ENCODE measurements at places on chromosomes 13 and 19. TPM values are rescaled to one million over a fixed set of nuclear protein-coding genes. Genes with fewer than 3 reads are reported as not detected.

GRCh38 chr13:66926851-66927524 is 303.1 kb downstream of the PCDH9 start:
- no peak overlapping the region for H3K27ac ChIP-seq
- no peak overlapping the region for H3K4me3 ChIP-seq
- DNase-seq: no peak
- no peaks in the 10 kb centered on the region for H3K36me3 ChIP-seq

DNA sequence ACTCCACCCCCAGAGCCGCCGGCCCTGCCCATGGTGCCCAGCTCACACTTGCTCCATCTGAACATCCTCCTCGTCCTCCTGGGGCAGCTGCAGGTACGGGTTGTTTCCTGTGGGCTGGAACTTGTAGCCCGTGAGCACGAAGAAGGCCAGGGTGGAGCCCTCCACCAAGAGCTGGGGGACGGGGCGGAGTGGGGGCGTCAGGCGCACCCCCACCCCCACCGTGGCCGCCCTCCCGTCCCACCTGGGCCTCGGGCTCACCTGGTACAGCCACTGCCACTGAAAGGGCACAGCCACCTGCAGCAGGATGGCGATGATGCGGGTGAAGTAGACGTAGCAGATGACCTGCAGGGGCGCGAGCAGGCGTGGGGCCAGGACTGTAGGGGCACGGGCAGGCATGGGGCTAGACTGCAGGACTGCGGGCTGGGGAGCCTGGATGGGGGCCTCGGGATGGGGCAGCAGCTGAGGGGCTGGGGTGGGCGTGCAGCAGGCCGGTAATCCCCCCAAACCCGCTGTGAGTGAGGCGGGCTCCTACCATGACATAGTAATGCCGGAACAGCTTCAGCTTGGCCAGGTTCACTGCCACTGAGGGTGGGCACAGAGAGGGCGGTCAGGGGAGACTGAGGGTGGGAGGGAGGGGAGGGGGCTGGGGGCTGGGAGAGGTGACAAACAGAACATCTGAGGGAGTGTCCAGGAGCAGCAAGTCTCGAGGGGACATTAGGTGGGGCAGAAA is 6.3 kb downstream of the GPR108 start:
- peaks cover 53% of the 10 kb centered on the region for H3K4me1 ChIP-seq
- no peaks in the 10 kb centered on the region for H3K27me3 ChIP-seq
- H3K4me3 ChIP-seq: no peak overlapping the region
- H3K27ac ChIP-seq: no peak overlapping the region

DNA sequence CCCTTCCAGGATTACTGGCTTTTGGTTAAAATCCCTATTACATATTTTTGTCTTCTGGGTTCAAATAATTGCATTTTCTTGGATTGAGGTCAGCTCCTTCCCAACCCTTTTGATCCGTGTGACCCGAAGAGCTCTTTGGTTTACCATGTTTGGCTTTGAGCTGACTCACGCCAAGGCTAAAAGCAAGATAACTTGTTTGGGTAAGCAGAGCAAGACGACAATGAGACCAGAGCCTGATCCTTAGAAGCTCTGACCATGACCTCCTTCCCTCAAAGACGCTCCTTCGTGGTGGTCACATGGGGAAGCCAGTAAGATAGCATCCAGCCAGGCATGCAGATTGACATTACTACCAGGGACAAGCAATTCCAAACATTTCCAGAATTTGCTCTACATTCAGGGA is 153.8 kb downstream of the DCT start:
- no peak for DNase-seq
- no peaks in the 10 kb centered on the region for H3K27me3 ChIP-seq
- no peak overlapping the region for H3K4me3 ChIP-seq
- peaks cover 50% of the 10 kb centered on the region for H3K4me1 ChIP-seq
- no peak overlapping the region for H3K27ac ChIP-seq

GRCh38 chr13:51323824-51324511 is 15.5 kb upstream of the SERPINE3 start:
- no peaks in the 10 kb centered on the region for H3K36me3 ChIP-seq
- H3K27ac ChIP-seq: no peak overlapping the region
- no peaks in the 10 kb centered on the region for H3K27me3 ChIP-seq
- no peaks in the 10 kb centered on the region for H3K4me1 ChIP-seq
- H3K4me3 ChIP-seq: no peak overlapping the region

GRCh38 chr13:33164331-33164730 is 121.2 kb downstream of the STARD13 start:
- DNase-seq: no peak
- H3K4me1 ChIP-seq: no peaks in the 10 kb centered on the region
- H3K27me3 ChIP-seq: no peaks in the 10 kb centered on the region
- no peak overlapping the region for H3K4me3 ChIP-seq
- H3K27ac ChIP-seq: peak overlapping the region; percentile 33

DNA sequence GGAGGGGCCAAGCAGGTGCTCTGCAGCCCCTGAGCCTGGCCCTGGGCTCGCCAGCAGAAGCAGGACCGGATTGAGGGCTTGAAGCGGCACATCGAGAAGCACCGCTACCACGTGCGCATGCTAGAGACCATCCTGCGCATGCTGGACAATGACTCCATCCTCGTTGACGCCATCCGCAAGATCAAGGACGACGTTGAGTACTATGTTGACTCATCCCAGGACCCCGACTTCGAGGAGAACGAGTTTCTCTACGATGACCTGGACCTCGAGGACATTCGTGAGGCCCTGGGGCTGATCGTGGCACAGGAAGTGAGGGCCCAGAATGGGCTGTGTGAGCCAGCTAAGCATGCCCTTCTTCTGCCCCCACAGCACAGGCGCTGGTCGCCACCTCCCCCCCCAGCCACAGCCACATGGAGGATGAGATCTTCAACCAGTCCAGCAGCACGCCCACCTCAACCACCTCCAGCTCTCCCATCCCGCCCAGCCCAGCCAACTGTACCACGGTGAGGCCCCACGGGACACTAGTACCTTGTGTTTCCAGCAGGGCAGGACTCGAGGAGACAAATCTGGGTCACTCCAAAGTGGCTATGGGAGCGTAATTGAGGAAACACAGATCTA is 8.1 kb downstream of the CNOT3 start:
- H3K27me3 ChIP-seq: no peaks in the 10 kb centered on the region
- no peak overlapping the region for H3K4me3 ChIP-seq
- H3K4me1 ChIP-seq: peaks cover 13% of the 10 kb centered on the region
- no peak overlapping the region for H3K27ac ChIP-seq
- no peak for DNase-seq

- no peak overlapping the region for H3K27ac ChIP-seq
- peak overlapping the region; percentile 28 for H3K4me3 ChIP-seq
- H3K4me1 ChIP-seq: peaks cover 11% of the 10 kb centered on the region
Measured at GRCh38 chr13:110875241-110875640, 39.6 kb downstream of the ANKRD10 start.

DNA sequence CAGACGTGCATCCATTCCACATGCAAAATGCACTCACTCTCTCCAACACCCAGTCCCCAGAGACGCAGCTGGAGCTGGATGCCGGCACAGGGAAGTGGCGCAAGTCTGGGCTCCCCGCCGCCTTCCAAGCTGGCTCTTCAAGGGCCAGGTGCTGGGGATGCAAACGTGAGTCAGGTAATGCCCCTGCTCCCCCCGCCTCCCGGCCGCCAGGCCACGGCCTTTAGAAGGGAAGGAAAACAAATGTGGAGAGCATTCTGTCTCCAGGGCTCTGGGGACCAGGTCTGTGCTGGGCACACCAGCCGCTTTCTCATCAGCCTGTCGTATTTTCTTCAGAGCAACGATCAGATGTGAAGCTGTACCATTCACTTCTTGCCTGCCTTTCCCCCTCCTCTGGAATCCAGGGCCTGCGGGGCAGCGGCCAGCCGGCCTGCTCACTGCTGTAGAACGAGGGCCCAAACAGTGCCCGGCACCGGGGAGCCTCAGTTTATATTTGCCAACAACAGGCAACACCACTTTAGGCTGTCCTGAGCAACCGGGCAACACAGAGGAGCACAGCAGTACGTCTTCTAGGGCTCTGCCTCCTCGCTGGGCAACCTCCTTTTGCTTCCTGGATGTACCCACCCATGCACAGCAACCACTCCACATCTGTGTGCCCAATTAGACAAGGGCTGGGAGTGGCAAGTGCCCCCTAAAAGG is 3.8 kb downstream of the RAB20 start:
- no peaks in the 10 kb centered on the region for H3K36me3 ChIP-seq
- H3K27ac ChIP-seq: peak overlapping the region; percentile 3
- H3K4me3 ChIP-seq: no peak overlapping the region

- DNase-seq: peak; percentile 99
- H3K27ac ChIP-seq: peak overlapping the region; percentile 95
- no peaks in the 10 kb centered on the region for H3K27me3 ChIP-seq
Measured at GRCh38 chr19:14440049-14440448, 6.9 kb downstream of the PKN1 start.

GRCh38 chr19:38003438-38004185 is 96.6 kb downstream of the SIPA1L3 start:
- no peaks in the 10 kb centered on the region for H3K27me3 ChIP-seq
- H3K27ac ChIP-seq: peak overlapping the region; percentile 81
- H3K36me3 ChIP-seq: no peaks in the 10 kb centered on the region

DNA sequence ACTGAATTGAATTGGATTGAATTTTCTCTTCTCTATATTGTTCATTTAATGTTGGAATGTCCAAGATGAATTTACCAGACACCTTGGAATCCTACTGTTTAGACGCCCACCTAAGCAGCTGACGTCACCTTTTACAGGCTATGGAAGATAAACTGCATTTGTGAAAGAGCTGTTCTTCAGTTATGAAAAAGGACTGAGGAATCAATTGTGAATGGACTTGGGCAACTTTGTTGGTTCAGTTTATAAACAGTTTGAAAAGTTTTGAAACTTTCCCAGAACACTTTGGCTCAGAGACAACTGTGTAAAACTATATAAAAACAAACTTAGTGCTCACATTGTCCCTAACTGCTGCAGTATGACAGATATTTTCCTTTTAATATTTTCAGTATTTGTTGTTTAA is 590.8 kb upstream of the SPRY2 start:
- DNase-seq: no peak
- no peaks in the 10 kb centered on the region for H3K27me3 ChIP-seq
- H3K27ac ChIP-seq: no peak overlapping the region

DNA sequence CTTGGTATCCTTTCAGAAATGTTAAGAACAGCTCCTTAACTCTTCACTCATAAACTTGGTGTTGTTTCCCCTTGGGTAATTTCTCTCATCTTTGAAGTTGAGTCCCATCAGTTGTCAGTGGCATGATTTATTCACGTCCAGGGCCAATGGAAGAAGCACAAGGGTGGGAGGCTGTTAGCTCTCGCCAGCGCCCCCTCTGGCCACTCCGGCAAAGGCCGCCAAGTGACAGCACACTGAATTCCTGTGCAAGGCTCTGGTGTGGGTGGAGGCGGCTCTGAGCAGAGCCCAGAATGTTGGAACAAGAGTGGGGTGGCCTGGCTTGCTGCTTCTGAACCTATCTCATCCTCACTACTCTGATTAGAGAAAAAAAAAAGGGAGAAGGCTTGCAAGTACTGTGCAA is 13.1 kb upstream of the MEDAG start:
- H3K4me1 ChIP-seq: no peaks in the 10 kb centered on the region
- H3K27me3 ChIP-seq: no peaks in the 10 kb centered on the region
- no peak for DNase-seq
- no peaks in the 10 kb centered on the region for H3K36me3 ChIP-seq
- H3K27ac ChIP-seq: no peak overlapping the region
- no peak overlapping the region for H3K4me3 ChIP-seq

GRCh38 chr13:47299304-47299703 is 402.5 kb upstream of the HTR2A start:
- no peak overlapping the region for H3K27ac ChIP-seq
- H3K4me1 ChIP-seq: no peaks in the 10 kb centered on the region
- H3K36me3 ChIP-seq: no peaks in the 10 kb centered on the region
- no peak for DNase-seq
- H3K27me3 ChIP-seq: no peaks in the 10 kb centered on the region

- peak overlapping the region; percentile 74 for H3K27ac ChIP-seq
- no peaks in the 10 kb centered on the region for H3K27me3 ChIP-seq
- no peaks in the 10 kb centered on the region for H3K36me3 ChIP-seq
- peaks cover 13% of the 10 kb centered on the region for H3K4me1 ChIP-seq
Measured at GRCh38 chr19:43476606-43477005, 11.2 kb upstream of the LYPD3 start.

- peak overlapping the region; percentile 73 for H3K27ac ChIP-seq
- H3K27me3 ChIP-seq: no peaks in the 10 kb centered on the region
- DNase-seq: no peak
- peaks cover 35% of the 10 kb centered on the region for H3K4me1 ChIP-seq
Measured at GRCh38 chr13:40432018-40432978, 234.1 kb downstream of the FOXO1 start.

- no peak overlapping the region for H3K27ac ChIP-seq
- peaks cover 11% of the 10 kb centered on the region for H3K27me3 ChIP-seq
- H3K36me3 ChIP-seq: no peaks in the 10 kb centered on the region
- peaks cover 62% of the 10 kb centered on the region for H3K4me1 ChIP-seq
Measured at GRCh38 chr19:45764945-45765701, 3.9 kb downstream of the SIX5 start.

DNA sequence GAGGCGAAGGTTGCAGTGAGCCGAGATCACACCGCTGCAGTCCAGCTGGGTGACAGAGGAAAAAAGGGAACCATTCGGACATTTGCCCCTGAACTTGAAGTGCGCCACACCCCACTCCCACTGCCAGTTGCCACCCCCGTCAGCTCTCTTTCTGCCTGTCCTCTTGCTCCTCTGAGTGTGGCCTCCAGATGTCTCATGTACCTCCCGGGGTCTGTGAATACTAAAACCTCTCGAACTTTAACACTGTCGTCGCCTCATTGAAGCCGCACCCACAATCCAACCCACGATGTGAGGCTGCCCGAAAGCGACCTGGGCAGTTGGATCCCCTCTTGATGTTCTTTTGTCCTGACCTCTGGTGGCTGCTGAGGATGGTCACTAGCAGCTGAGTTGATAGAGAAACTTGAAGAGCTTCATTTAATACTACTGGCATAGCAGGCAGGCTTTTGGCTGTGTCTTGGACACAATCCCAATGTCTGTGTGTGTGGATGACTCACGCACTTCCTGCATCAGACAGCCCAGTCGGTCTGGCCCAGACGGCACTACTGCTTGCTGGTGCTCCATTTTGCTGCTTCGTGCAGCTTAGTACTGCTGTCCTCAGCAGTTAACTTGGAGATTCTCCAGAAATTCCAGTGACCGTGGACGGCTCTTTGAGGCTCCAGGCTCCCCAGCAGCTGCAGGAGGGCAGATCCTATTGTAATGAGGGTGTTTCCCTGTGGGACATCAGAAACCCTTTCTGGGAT is 4.2 kb downstream of the FPR3 start:
- peak; percentile 75 for DNase-seq
- H3K36me3 ChIP-seq: no peaks in the 10 kb centered on the region
- no peak overlapping the region for H3K4me3 ChIP-seq
- no peaks in the 10 kb centered on the region for H3K27me3 ChIP-seq
- peaks cover 11% of the 10 kb centered on the region for H3K4me1 ChIP-seq

DHDH gene
- total RNA-seq: 0.51 TPM

C1QTNF9B gene
- total RNA-seq: 0.34 TPM

ZNF154 gene
- 9.3 TPM for total RNA-seq

PRDX2 gene
- total RNA-seq: 203 TPM
